T-helper 1 cell (primary cell): ENCODE measurements at places on chromosomes 12 and 14.

DNA sequence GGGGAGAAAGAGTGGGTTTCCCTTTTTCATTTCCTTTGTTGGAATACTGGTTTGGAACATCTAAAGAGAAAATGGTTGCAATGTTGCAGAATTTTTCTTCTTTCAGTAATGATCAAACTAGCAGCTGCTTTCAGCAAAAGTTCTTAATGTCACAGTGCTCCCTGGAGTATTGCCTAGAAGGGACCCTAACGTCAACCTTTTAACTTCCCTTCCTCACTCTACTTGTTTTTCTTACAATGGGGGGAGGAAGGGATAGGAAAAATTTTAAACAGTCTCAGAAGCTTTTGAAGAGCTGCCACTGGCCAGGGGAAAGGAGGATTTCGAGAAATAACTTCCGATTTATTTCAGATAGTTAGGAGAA lies 521.8 kb downstream of the MED13L start:
- no peak for DNase-seq

DNA sequence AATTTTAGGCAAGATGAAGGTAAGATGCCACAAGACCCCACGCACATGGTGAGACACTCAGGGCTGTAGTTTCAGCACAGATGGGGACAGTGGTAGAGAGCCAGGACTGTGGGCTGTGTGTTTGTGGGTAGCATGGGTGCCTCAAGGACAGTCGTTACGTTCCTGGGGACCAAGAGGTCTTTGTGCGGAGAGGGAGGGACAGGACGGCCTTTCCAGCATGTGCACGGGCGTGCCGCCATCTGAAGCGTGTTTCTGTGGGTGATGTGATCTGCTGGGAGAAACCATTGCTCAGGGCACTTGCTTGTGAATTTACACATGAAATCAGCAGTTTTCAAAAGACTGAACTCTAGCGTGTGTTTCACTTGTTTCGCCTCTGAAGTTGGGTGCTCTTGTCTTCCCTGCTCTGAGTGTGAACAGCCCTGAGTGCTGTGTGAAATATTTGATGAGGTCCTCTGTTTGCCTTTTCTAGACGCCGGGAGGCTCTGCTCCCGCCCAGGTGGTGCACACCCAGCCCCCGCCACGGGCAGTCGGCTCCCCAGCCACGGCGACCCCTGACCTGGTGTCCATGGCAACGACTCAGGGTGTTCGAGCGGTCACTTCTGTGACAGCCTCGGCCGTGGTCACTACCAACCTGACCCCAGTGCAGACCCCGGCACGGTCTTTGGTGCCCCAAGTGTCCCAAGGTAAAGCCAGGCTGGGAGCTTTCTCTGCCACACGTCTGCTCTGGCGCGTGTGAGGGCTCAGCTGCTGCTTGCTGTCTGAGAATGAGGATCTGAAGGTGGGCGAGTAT lies 82.3 kb downstream of the DDX51 start:
- DNase-seq: no peak

GRCh38 chr12:66066137-66066928 lies 64.2 kb downstream of the LLPH start:
- DNase-seq: no peak

DNA sequence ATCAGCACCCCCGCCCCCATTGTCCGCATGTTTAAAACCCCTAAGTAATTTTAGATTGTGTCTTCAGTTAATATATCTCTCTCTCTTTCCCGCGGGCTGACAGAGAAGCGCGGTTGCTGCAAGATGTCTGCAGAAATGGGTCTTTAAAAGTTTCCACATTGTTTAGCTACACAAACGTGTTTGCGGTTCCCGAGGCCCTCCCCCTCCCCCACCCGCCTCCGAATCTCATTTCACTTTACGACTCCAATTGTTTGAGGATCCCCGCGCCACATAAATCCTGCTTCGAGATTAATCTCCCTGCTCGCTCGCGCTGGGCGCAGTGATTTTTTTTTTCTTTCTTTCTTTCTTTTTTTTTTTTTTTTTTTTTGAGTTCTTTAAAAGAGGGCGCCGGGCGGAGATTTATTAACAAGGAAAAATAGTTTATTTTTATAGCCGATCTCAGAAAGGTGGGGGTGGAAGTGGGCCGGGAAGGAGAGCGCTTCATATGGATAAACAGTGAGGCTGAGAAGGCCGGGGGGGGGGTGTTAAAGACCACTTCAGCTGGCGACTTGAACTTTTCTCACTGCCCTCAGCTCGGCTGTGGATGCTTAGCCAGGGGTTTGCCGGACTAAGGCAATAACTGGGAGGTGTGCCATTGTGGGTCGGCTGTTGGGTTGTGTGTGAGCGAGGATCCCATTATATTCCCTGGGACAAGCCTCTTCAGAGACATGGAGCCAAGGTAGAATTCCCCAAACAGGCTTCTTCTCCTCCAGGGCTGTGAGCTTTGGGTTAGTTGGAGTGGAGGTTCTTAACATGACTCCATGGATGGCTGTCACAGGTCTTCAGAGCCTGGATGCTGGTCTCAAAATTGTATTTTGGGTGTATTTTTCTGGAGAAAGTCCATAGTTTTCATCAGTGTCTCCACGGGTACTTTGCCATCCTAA lies 39.7 kb upstream of the TBX5 start:
- no peak for DNase-seq

GRCh38 chr14:42806909-42807315 lies 1200.2 kb downstream of the LRFN5 start:
- no peak for DNase-seq

- DNase-seq: no peak
Observed at GRCh38 chr14:51981218-51981854, 8.0 kb upstream of the RTRAF start.

DNA sequence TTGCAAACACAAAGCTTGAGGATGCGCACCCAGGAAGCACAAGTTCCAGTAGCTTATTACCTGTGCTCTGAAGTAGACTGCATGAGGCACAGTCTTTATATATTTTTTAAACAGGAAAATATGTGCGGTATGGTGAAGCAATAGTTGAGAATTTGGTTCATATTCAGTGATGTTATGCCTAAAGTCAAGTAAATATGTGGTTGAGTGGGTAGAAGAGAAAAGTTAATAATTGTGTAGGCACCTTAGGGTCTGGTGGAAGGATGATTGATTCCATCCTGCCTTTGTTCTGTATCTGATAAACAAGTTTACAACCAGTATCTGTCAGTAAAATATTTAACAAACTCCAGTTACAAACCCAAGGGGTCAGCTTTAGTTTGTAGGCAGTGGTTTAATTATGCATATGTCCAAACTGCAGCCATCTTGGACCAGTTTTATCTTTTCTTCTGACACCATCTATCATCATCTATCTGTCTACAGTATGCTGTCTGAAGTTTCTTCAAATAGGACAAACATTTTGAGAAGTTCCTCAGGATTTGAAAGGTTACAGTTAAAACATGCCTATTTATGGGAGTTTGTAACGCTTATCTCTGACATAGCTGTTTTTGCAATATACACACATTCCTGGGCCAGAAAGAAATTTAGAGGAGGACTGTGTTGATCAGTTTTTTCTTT lies 10.8 kb downstream of the SINHCAF start:
- no peak for DNase-seq

DNA sequence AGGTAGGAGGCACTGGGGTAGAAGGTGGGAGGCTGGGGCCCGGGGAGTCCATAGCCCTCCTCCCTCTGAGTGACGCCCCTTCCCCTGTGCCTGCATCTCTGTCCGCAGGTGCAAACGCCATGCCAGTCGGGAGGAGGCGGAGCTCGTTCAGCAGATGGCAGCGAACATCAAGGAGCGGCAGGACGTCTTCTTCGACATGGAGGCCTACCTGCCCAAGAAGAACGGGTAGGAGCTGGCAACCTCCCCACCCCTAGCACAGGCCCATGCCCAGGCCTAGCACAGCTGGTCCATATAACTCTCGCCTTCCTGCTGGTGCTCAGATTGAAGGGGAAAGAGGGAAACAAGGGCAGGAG lies 35.6 kb downstream of the TMEM120B start:
- DNase-seq: no peak

DNA sequence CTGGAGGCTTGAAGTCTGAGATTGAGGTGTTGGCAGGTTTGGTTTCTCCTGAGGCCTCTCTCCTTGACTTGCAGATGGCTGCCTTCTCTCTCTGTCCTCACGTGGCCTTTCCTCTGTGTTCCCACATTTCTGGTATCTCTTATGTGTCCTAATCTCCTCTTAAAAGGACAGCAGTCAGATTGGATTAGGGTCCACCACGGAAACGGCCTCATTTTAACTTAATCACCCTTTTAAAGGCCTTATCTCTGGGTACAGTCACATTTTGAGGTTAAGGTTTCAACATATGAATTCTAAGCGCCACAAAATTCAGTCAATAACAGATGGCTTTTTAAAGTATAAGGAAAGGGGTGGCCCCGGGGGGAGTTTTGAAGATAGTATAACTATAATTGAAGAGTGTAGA lies 33.5 kb downstream of the UNC79 start:
- no peak for DNase-seq

DNA sequence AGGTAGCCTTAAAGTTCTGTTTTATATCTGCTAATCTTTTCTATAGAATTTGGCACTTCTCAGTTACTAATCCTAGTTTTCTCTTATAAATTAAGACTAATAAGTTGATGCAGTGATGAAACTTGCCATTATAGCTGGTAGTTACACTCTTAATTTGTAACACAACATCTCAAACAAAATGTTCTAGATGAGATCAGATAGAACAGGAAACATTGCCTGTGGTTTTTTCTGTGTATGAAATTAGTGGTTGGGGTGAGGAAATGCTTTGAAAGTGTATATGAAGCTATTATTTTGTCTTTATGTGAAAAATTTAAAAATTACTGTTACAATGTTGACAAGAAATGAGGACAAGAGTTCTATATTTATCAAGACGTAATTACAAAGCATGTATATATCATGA lies 91.9 kb downstream of the PCNX1 start:
- DNase-seq: no peak

DNA sequence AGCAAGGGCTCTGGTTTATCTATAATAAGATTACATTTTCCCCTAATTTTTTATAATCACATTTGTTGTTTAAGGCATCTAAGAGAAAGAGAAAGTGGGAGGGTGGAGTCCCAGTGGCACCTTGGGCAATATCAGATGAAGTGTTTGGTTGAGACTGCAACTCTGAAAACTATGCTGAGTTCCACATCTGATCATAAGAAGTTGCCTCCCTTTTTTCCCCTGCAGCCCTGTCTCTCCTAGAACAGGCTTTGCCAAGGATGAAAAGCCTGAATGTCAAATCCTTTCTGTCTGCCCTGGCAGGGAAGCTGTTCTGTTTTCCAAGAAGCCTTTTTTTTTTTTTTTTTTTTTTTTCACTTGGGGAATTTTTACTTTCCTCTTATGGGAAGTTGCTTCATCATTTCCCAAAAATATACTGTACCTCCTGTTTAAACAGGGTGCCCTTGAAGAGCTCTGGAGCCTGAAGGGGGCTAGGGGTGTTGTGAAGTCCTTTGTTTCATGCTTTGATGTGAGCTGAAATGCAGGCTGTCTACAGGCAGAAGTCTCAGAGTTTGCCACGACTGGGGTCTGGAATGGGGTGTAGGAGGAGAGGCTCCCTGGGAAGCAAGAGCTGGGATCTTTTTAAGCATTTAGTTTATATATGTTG lies 71.3 kb downstream of the SUSD6 start:
- no peak for DNase-seq

DNA sequence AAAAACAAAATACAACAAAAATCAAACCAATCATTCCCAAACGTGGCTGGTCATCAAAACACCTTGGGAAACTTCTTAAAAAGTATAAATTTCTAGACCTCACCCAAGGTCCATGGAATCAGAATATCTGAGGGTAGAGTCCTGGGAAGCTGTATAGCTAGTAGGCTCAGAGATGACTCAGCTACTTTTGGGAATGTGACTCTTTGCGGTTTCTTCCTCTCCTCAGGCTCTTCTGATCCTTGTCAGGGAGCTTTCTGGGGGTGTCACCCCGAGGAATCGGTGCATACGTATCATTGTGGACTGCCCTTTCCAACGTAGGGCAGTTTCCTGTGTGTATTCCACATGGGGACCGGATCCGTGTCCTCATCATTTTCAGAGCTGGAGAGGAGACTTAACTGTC lies 14.8 kb downstream of the JDP2 start:
- DNase-seq: no peak

DNA sequence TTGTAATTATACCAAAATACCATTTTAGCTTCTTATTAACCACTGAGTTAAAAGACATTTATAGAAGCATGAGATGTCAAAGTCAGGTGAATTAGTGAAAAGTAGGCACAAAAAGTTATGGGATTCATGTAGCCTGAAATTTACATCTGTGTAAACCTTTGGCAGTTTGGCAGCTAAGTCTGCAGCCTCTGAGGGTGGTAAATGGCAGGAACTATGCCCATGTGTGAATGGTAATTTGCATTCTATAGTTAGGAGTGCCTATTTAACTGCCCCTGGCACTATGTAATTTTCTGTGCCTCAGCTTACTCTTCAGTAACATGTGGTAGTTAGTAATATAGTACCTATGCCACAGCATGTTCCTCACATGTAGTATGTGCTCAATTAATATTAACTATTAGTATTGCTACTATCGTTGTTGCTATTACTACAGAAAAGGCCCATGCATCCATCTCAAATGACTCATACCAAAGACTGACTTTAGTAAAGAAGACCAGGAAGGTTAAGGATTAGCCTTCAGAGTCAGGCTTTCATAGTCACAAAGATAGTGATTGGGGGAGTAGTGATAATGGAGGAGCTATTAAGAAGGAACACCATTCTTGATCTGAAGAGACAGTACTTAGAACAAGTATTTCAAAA lies 258.7 kb upstream of the BTG1 start:
- DNase-seq: no peak

GRCh38 chr12:40829738-40830144 lies 137.5 kb downstream of the CNTN1 start:
- DNase-seq: no peak

DNA sequence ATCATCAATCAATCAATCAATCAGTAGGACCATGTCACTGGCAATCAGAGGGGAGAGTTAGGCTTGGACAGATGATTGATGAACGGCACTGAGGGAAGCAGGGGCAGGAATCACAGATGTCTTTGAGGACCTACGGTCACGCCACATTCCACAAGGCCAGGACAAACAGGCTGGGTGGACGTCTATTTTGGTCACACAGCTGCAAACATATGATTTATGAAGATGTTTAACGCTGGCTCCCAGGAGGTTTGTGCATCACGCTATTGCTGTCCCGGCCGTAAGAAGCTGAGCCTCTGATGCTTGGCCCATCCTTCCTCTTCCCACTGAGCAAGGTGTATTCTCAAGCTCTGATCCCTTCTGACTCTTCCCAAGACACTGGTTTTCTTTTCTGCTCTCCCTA lies 160.8 kb downstream of the FOXN3 start:
- no peak for DNase-seq

DNA sequence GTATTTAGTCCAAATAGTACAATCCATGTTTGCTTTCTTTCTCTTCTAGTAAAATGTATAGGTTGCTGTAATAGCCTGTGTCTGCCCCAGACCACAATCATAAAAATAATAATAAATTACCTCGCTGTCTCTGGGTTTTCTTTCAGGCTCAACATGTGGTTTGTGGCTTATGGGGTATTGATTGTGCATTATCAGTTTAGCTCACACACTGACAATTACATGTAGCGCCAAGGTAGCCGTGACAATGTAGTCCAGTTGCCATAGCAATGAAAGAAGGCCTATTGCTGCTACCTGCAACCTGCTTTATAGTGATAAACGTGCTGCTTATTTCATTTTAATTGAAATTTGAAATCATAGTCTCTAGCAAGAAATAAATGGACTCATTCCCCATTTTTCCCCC lies 1009.8 kb downstream of the NRXN3 start:
- DNase-seq: no peak

- no peak for DNase-seq
Observed at GRCh38 chr12:31440586-31440985, 114.6 kb upstream of the SINHCAF start.
